Left colon (tissue), 2 donors: ENCODE measurements at places on chromosomes 16 and 17.
A peak's percentile ranks its signal among the peaks of the same experiment; 100 is the strongest.

GRCh38 chr16:3467921-3468320 is 24.4 kb downstream of the NAA60 start:
- DNase-seq, result no peak

DNA sequence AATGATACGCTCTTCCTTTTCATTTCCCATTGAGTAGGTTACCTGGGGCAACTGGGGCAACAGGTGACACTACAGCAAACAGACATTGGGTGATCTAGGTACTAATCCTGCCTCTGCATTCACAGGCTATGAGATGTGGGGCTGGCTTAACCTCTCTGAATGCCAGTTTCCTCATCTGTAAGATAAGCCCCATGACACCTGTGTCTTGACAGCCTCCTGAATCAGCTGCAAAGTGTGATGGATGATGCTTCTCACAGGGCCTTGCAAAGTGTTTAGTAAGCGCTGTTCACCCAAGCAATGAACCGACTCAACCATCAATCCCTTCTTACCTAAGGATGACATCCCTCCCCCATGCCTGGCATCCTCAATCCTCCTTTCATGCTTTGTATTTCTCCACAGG is 322.8 kb downstream of the XYLT1 start:
- DNase-seq, result no peak

DNA sequence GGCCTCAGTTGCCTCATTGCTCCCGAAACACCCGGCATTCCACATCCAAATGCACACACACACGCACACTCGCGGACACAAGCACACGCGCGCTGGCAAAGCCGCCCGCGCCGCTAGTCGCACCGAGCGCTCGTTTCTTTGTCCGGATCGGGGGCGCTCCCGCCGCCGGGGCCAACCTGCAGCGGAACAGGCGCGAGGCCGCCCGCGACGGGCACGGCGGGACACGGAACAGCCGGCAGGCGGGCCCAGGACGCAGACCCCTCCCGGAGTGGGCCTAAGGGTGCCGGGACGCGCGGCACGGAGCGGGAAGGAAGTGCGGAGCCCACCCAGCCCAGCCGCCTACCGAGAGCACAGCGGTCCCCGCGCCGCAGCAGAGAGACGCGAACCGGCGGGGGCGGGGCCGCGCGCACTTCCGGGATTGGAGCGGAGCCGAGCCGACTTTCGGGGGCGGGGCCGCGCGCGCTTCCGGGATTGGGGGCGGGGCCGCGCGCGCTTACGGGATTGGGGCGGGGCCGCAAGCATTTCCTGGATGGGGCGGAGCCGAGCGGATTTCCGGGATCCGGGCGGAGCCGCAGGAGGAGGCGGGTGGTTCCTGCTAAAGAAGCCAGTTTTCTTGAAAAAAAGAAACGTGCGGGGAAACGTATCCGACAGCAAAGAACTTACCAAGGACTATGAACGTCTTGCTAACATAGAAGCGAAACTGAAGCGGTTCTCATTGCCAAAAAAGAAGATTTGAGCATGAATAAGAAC is at the start of gene CYBC1:
TSS of gene CYBC1 (minus strand) at position 396 of the 750 bp plus-strand sequence. CDS start 1,498 bp downstream, outside the sequence.
- peak; percentile 88 for DNase-seq

DNA sequence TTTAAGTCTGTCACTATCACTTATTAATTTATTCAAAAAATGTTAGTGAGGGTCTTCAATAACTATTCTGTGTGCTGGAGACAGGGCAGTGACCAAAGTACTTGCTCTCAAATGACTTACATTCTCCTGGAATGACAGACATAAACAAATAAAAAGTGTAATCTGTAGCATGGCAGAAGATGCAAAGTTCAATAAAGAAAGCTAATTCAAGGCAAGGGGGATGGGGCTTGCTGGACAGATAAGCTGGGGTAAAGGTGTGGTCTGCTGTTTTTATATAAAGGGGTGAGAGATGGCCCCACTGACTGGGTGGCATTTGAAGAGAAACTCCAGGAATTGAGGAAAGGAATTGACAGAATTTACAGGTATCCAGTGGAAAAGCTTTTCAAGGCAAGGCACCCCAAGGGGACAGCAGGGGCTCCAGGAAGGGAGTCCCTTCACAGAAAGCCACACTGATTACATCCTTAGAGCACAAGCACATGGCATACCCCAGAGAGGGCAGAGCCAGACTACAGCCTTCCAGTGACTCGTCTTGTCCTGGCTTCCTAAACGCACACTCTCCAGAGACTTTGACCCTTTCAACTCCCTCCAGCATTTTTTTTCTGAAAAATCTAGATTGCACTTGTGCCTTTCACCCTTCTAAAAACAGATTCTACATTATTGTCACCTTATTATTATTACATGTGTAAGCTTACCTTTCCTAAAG is 123.7 kb upstream of the HS3ST3A1 start:
- no peak for DNase-seq

GRCh38 chr17:81241648-81242420 is 2.7 kb downstream of the NDUFAF8 start:
- DNase-seq, result no peak

- DNase-seq, result no peak
Measured at GRCh38 chr16:5030251-5030870, 3.4 kb downstream of the NAGPA start.

DNA sequence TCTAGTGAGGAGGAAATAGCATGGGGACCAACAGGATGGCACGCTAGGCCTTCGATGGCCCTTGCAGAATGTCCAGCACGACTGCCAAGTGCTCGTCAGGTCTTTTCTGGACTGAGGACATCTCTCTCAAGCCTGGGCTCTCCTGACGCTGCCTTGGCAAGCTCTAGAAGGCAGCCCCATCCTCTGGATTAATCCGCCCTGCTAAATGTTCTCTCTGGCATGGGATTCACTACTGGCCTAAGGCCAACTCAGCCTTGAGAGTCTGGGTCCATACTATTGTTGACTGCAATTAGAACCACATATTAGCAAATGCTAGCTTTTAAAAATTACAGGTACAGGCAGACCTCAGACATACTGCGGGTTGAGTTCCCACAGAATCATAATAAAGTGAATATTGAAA is 2.5 kb upstream of the CEP295NL start:
- no peak for DNase-seq

DNA sequence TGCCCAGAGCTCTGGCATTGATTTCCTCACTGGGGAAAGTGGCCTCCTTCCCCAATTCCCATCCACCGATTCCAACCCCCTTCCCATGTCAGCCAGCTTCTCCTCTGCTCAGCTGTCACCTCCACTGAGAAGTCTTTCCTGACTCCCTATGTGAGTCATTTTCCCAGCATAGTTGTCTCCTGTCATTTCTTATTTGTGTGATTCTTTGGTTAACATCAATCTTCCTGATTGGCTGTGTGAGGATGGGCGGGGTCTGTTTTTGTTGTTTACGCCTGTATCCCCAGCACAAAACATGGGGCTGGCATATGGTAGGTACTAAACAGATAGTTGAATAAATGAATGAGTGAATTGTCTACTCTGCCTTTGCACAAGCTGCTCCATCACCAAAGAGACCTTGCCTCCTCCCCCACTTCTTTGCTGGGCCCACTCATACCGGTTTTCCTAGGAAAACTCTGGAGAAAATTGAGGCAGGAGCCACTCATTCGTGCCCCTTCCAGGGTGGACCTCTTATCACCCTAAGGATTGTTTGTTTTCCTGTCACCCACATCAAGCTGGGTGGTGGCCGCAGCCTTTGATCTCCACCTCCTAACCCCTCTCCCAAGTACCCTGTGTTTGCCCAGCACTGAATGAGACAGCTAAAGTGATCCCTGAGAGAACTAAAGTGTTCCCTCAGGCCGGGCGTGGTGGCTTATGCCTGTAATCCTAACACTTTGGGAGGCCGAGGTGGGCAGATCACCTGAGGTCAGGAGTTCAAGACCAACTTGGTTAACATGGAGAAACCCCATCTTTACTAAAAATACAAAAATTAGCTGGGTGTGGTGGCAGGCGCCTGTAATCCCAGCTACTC is 1.2 kb upstream of the GRB7 start:
- no peak for DNase-seq

DNA sequence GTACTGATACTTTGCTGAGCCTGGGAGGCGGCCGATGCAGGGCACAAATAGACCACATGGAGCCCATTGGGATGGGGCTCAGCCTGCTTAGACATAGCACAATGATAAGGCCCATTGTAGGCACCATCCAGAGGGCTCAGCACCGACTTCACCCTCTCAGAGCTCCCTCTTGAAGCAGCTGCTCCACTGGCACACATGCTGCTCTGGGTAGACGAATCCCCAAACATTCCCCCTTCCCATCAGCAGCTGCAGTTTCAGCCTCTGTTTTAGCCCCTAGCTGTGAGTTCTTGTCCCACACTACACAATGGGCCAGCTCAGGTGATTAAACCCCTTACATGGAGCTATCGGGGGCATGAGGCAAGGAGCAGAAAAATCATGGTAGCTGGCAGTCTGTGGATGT is 174.1 kb downstream of the RGS9 start:
- no peak for DNase-seq

GRCh38 chr16:66970775-66971720 is 10.0 kb downstream of the CES3 start:
- no peak for DNase-seq

DNA sequence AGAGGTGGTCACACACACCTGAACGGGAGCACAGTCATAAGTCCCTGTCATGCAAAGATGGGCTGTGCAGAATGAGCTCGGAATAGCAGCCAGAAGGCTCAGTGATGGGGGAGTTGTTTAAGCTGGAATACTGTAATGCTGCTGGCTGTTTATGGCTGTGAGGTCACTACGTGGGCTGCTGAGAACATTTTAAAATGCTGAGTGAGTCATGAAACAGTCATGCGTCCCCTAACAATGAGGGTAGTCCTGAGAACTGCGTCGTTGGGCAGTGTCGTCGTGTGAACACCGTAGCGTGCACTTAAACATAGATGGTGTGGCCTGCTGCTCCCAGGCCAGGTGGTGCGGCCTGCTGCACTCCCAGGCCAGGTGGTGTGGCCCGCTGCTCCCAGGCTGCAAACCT is 39.7 kb downstream of the TBCD start:
- DNase-seq, result no peak

- DNase-seq, result no peak
Measured at GRCh38 chr17:46991617-46992016, 12.6 kb upstream of the RPRML start.

GRCh38 chr16:4004206-4004605 is 112.0 kb downstream of the ADCY9 start:
- DNase-seq, result no peak

DNA sequence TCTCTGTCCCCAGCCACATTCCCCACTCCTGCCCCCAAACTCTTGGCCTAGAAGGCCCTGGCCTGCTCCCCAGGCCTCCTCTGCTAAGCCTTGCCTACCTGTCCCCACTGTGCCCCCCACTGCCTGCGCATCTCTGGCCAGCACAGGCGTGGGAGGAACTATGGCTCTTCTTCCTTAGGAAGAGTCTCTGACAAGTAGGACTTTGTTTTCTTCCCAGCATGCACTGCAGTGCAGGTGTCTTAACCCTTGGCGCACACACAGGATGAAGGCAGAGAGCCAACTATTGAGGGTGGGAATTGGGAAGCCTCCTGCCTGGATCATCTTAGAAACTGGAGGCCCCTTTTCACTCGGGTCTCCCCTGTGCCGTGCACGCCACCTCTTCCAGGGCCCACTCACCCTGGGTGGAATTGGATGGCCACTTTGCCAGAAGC is 3.6 kb downstream of the AMDHD2 start:
- peak; percentile 32 for DNase-seq

DNA sequence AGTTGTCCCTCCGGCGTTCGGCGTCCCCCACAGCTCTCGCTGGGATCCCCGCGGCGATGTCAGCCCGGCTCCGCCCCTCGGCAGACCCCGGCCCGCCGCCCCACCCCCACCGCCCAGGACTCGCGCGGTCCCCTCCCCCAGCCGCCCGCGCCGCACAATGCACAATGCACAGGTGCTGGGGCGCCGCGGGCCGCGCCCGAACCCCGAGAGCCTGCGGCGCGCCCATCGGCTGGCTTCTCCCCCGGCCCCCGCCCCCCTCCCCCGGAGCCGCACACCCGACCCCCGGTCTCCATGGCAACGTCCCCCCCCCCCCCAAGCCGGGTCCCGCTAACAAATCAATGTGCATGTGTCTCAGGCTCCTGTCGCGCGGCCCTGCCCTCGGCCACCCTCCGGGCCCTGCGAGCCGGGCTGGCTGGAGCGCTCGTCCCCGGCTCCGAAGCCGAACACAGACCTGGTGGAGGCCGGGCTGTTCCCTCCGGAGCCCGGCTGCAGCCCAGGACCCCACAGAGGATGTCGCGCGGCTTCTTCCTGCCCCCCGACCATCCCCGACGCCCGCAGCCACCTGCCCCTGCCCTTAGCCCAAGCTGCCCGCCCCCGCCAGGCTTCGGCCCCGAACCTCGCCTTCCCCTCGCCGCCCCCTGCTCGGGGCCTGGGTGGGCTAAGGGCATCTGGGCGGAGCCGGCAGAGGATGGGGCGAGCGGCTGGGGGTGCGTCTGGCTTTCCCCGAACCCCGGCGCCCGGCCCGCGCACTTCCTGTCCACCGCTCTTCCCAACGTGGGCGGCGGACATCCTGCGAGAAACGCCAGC is 818 bp upstream of the CBX8 start:
- no peak for DNase-seq

GRCh38 chr17:79707931-79708891 is 22.5 kb upstream of the ENPP7 start:
- DNase-seq, result peak; percentile 50

DNA sequence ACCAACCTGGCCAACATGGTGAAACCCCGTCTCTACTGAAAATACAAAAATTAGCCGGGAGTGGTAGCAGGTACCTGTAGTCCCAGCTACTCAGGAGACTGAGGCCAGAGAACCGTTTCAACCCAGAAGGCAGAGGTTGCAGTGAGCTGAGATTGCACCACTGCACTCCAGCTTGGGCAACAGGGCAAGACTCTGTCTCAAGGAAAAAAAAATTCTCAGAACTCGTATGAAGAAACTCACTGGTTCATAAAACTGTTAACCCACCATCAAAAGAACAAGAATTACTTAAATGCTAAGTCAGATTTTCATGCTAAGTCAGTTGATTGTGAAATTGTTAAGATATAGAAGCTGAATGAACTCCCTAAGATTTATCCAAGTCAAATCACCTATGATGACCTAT is 31.3 kb downstream of the SLC39A11 start:
- no peak for DNase-seq

DNA sequence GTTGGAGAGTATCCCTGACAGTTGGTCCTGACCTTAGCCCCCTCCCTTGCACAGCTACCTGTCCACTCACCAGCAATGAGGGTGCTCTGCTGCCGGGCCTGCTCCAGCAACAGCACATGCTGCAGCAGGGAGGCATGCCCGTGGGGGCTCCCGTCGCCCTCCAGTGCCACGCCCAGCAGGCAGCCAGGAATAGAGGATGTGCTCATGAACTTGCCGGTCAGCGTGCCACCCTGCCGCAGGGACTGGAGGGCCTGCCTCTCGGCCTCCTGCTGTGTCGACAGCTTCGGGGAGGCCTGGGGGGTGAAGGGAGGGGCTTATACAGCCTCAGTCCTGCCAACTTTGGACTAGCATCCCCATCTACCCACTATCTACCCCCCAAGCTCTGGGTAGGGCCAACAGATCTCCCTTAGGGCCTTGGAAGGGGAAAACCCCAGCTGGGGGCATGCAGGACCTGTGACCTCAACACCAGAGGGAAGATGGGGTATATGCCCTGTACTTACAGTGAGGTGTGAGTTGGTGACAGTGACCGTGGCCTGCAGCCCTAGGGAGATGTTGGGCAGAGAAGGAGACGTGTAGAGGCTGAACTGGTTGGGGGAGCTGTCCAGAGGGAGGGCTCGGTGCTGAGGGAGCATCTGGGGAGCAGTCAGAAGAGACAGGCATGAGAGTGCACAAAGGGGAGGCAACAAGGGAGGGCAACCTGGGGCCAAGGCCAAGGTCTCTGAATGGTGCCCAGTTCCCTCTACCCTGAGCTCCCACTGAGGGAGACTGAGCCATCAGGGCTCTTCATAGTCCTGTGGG is 20.9 kb downstream of the G6PC3 start:
- DNase-seq, result no peak

- DNase-seq, result no peak
Measured at GRCh38 chr16:54244061-54244886, 42.3 kb downstream of the IRX3 start.
